ENCODE measurements at places on chromosomes 5 and 9.

DNA sequence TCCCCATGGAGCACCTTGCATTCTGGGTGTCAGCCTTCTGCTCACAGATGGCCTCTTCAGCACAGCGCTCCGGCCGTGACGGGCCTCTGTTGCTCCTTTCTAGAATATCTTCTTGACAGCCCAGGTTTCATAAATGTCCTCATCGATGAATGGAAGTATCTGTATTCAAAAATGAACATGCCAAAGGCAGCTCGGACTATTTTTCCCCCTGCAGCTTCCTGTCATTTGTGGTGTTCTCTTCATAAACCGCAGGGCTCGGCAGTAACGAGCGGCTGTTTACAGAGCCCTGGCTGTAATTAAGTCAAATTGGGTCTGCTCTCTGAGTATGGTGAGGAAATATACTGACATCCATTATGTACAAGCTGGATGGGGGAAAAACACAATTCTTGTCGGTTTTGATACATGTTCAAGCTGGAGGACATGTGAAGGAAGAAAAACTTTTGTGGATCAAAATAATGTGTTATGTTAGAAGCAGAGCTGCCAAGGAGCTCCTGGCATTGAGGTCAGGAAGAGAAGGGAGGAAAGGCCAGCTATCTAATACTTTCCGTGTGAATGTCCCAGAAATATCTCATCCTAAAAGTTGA, 154.1 kb upstream of the CD180 start:
- peak; percentile 8 for DNase-seq

DNA sequence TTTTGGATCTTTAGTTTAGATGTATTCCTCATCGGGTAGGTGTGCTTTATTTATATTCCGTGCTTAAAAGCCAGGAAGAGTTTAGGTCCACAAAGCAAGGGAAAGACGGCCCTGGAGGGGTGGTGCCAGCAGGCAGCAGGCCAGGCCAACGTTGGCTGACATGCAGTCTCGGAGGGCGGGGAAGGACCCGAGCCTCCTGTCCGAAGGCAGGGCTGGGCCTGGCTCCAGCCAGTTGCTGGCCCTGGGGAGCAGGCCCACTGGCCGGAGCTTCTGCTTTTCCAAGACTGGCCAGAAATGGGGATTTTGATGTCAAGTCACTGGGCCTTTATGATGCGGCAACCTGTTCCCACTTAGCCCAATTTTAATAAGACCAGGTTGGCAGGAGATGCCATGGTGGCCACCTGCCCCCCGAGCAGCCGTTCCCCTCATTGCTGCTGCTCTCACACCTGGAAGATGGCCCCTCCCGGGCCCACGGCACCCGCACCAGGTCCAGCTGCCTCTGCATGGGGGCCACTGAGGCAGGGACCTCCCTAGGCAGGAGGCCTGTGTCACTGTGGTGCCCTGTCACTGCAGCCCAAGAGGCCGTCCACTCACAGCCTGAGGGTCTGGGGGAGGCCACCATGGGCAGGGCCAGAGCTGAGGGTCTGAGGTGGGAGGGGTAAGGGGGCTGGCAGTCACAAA, 23.2 kb downstream of the LPCAT1 start:
- no peak for DNase-seq

DNA sequence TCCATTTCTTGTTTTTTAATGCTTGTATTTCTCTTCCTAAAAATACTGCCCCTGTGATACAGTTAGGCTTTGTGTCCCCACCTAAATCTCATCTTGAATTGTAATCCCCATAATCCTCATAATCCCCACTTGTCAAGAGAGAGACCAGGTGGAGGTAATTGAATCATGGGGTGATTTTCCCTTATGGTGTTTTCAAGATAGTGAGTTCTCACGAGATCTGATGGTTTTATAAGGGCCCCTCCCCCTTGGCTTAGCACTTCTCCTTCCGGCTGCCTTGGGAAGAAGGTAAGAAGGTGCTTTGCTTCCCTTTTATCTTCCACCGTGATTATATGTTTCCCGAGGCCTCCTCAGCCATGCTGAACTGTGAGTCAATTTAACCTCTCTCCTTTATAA, 227.4 kb downstream of the MAN2A1 start:
- no peak for DNase-seq

DNA sequence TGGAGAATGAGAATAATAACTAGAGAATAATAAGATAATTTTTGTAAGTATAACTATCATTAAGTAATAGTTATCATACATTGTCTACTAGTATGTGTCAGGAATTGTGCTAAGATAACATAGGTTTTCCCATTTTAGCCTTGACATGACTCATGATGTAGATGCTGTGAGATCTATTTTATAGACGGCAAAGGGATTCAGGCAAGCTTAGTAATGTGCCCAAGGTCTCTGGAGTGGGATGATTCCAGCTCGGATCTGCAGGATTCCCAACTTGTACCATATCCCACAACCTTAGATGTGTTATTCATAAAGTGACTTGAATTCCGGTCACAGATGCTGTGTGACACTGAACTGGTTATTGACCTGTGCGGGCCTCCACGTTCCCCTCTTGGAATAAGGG, 51.5 kb downstream of the IL31RA start:
- DNase-seq = no peak

DNA sequence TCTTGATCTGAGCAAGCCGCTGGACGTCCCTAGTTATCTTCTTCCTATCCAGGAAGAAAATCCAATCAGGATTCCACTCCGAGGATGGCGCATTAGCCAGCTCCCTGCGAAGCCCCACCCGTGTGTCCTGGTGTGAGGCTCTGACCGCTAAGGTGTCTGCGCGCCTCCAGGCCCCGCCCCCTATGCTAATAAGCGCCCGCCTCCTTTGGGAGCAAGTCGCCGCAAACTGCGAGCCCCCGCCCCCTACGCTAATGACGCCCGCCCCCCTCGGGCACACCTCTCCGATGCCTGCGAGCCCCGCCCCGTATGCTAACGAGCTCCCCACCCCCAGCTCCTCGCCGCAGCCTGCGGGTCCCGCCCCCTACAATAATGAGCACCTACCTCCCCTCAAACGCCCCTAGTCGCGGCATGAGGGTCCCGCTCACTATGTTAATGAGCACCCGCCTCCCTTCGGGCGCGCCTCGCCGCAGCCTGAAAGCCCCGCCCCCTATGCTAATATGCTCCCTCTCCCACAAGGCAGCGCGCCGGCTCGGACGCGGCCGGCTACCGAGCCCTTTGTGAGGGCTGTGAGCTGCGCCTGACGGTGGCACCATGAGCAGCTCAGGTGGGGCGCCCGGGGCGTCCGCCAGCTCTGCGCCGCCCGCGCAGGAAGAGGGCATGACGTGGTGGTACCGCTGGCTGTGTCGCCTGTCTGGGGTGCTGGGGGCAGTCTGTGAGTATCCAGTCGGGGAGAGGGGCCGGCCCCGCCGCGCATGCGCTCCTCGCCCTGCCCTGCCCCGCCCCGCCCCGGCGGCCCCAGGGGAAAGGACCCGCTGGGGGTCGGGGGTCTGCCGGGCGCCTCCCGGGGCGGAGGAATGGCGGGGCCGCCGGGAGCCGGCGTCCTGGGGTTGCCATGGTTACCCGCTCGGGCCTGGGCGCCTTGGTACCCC, at the start of gene CACFD1:
CACFD1 (plus strand) TSS at position 503 of the 929 bp plus-strand sequence; CDS start at position 592, 89 bp downstream.
- DNase-seq = peak; percentile 89

- DNase-seq = no peak
Observed at GRCh38 chr9:110744715-110745384, 76.3 kb downstream of the MUSK start.

GRCh38 chr9:95176755-95177319, 140.7 kb downstream of the FANCC start:
- no peak for DNase-seq

GRCh38 chr5:89546657-89547056, 663.7 kb upstream of the MEF2C start:
- no peak for DNase-seq

DNA sequence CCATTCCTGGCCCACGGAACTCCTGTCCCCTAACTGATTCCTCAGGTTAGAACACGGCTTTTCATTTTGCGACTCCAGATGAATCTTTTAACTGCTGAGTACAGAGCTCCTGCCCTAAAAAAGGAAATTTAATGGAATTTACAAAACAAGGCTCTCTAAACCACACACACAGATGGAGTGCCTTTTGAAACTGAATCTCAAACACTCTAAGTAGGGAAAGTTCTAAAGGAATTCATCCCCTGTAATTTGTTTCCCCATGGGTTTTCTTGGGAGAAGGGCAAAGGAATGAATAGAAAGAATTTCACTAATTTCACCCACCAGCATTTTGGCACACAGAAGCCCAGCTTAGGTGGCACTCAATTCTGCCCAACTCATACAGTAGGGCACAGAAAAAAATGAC, 106.5 kb downstream of the THBS4 start:
- DNase-seq = no peak

Data from activated CD4-positive, alpha-beta T cell treated with anti-CD3 and anti-CD28 coated beads, Interleukin-10, Interleukin-2, amounts not matched to agents 100 ng/mL and 50 ng/mL, durations not matched to agents 16 hours and 8 hours (primary cell).